ENCODE measurements at places on chromosomes 12 and 14.

- DNase-seq: no peak
These were observed 6.9 kb upstream of the KRT72 start for GRCh38 chr12:52608161-52608560.

GRCh38 chr12:91179966-91180561, 2.6 kb downstream of the DCN start:
- no peak for DNase-seq

DNA sequence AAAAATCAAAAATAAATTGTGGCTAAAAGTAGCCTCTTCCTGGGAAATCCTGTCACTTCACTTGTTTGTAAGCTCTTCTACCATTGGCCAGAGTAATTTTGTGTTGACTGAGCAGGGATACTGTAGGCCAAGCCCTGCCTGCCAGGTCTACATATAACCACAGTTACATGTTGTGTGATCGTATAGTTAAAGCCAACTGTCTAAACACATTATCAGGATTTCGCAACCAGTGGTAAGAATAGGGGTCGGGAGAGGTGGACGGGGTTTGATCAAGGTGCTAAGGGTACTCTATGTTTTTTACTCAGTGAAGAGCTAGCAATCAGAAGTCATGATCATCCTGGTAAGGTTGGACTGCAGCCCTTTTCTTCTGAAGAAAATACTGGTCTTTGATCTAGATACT, 13.4 kb downstream of the ANKRD13A start:
- no peak for DNase-seq

DNA sequence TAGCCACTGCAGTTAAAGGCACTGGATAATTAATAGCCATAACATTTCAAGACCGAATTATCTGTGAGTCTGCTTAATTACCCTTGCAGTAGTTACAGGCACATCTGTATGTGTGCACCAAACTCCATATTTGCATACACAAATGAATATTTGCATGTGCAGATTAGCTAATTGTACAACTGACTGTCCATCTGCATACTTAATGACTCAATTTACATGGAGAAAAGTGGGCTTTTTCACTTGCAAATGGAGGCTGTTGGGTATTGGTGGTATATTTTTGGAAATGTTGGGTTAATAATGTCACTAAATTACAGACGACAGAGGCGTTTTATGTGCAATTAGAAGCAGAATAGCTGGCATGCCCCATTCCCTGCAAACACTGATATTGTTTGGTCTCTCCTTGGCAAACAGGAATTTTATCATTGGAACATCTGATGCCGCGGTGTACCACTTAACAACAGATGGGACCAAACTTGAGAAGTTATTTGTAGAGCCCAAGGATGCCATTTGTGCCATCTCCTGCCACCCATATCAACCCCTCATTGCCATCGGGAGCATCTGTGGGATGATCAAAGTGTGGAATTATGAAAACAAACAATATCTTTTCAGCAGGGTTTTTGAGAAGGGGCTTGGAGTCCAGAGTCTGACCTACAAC, 39.6 kb downstream of the CFAP251 start:
- no peak for DNase-seq

- DNase-seq: no peak
These were observed 17.7 kb downstream of the SMCO2 start for GRCh38 chr12:27464220-27464554.
